AG04450 (cell line): ENCODE measurements at places on chromosomes 12 and 14.
A peak's percentile ranks its signal among the peaks of the same experiment; 100 is the strongest.

GRCh38 chr12:47231456-47231855 is 151.7 kb upstream of the AMIGO2 start:
- no peak for DNase-seq

DNA sequence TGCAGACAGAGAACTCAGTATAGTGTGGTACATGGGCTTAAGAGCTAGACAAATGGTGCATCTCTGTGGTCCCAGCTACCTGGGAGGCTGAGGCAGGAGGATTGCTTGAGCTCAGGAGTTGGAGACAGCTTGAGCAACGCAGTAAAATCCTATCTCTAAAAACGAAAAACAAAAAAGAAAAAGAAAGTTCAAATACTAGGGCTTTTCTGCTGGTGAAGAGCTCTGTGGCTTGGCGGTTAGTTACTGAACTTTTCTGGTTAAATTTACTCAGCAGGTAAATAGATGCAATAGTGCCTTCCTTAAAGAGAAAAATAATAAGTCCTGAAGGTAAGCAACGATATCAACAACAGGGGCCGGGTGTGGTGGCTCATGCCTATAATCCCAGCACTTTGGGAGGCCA is 31.4 kb upstream of the RAP1B start:
- DNase-seq = no peak

GRCh38 chr12:76810671-76811419 is 46.9 kb downstream of the ZDHHC17 start:
- DNase-seq = no peak

DNA sequence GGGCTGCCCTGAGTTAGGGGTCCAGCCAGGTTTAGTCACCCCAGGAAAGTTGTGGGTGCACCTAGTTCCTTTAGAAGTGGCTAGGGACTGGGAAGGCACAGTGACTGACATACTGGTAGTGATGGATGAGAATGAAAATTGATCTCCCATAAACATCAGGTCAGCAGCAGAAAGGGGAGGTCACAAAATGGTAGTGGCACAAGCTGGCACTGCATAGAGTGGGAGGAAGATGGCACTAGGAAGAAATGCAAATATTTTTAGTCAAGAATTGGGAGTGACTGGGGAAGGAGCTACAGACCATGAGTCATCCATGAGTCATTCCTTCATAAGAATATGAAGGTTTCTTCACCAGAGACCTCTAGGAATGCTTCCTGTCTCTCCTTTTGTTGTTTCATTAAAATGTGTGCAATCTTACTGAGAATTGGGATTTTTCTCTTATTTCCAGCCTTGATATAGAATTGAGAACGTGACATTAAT is 198.3 kb upstream of the AMIGO2 start:
- peak; percentile 61 for DNase-seq

GRCh38 chr14:20551606-20552005 is 9.2 kb downstream of the RNASE9 start:
- DNase-seq = no peak

DNA sequence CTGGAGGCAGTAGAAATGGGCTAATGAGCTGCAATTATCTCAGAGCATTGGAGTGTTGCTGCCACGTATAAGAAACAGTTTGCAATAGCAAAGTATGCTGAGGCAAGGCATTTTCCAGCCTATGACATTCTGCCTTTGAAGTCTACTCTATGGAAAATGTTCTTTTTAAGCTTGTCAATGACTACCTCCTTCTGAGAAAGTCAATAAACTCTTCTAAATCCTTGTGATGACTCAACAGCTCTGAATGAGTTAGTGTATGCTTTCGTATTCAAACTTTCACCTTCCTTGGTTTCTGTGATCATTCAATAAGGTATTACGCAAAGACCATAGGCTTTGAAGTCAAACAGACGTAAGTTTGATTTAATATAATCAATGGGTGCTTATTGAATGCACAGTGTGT is 111.2 kb downstream of the CAPZA3 start:
- peak; percentile 58 for DNase-seq

- DNase-seq = no peak
These were observed 178.9 kb upstream of the MGAT4C start for GRCh38 chr12:86435053-86435452.
